ENCODE measurements at places on chromosomes 12 and 14.

DNA sequence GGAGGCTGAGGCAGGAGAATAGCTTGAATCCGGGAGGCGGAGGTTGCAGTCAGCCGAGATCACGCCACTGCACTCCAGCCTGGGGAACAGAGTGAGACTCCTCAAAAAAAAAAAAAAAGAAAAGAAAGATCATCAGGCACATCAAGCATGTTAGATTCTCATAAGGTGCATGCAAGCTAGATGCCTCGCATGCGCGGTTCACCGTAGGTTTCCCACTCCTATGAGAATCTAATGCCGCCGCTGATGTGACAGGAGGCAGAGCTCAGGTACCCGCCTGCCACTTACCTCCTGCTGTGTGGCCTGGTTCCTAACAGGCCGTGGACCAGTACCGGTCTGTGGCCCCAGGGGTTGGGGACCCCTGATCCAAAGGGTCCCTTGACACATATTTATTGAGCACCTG is 7.0 kb downstream of the ACVR1B start:
- DNase-seq, result no peak

GRCh38 chr12:102568276-102568675 is 87.9 kb upstream of the IGF1 start:
- DNase-seq, result no peak

- DNase-seq, result no peak
Observed at GRCh38 chr12:71474791-71475190, 35.2 kb downstream of the LGR5 start.

DNA sequence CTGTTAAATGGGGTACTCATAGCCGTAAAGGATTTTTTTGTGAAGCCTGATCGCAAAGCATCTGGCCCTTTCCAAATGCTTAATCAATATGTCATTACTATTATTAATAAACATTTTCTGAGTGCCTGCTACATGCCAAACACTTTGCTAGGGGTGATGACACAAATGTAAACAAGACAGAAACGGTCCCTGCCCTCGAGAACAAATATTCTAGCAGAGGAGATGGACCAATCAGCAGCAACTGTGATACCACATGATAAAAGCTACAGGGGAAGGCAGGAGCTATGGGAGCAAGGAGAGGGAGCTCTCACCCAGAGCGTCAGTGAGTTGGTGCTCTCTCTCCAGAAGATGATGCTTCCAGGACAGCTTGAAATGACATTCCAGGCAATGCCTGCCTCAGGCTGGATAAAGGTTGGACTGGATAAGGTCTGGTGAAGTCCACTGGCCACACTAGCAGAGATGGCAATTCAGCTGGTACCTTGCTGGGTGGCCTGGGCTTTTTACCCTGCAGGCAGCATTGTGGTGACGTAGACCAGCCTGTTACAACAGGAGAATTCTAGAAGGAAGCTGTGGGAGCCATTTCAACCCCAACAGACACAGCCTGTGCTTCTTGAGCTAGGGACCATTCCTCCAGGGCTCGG is 41.1 kb downstream of the ERH start:
- DNase-seq, result no peak

- DNase-seq, result no peak
Observed at GRCh38 chr14:23297611-23298277, 4.9 kb downstream of the PPP1R3E start.

- DNase-seq, result peak; percentile 45
Observed at GRCh38 chr14:106094654-106095189, 568.3 kb downstream of the TMEM121 start.

DNA sequence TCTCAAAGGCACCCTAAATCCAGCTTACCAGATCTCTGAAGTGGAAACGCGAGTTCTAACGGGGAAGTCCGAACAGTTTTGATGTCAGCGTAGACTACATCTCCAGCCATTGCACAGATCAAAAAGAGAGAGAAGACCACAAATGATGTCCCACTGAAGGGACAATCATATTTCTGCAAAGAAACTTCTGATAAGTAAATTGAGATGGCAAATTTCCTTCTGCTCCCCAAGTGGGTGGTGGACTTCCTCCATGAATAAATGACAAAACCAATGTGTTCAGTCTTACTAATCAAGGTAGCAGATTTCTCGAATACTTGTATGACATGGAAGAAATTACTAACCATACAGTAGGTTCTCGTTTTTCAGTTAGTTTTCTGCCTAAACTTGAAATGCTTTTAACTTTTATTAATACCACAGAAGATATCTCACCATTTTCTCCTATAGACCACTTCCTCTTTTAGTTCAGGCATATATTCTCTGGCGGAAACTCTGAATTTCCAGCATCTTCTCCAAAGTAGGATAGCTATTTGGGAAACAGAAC is at the start of gene CLECL1:
CLECL1 (minus strand) TSS at position 177 of the 541 bp plus-strand sequence.
- DNase-seq, result no peak

- no peak for DNase-seq
Observed at GRCh38 chr12:58765653-58766512, 154.4 kb downstream of the LRIG3 start.

DNA sequence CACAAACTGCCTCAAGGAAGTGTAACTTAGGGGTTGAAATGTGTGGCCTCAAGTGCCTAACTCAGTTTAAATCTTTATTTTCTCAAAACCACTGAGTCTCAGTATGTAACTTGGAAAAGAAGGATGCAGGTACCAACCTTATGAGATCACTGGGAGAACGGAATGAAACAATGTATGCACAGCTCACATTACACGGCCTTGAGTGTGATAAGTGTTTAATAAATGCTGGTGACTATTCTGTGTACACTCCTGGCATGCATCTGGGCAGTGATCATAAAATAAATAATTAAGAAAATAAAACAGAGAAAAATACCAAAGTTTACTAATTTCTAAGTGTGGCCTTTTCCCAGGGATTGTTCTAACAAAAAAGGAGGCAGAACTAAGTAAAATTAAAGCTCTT is 974.5 kb upstream of the FLRT2 start:
- no peak for DNase-seq

DNA sequence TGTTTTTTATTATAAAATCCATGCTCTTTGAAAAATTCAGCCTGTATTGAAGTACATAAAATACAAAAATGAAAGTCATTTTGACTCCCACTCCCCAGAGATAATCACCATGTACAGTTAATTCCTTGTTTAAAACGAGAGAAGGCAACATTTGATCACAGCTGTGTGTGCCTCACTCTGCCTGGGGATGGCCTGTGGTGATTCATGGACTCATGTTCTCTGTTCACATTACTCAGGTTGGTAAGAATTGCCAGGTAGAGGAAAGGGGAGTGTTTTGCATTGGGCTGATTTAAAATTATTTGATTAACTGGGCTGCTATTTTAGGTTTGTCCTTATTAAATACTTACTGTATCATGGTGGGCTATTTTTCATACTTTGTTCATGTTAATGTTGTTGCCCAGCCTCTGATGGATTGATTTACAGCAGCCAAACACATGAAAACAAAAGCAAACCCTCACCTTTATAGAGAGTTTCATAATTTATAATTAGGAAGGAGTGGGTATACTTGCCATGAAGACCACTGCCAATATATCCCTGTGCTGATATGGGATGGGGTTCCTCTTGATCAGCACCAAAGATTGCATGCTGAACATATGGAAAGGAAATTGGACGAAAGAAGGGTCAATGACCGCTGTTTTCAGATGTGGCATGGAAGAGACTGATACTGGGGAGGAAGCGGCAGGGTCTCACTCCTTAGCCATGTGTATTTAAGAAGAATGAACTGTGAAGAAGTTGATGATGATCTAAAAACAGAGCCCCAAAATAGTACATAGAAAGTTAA is 3.0 kb downstream of the ZBTB1 start:
- peak; percentile 35 for DNase-seq

DNA sequence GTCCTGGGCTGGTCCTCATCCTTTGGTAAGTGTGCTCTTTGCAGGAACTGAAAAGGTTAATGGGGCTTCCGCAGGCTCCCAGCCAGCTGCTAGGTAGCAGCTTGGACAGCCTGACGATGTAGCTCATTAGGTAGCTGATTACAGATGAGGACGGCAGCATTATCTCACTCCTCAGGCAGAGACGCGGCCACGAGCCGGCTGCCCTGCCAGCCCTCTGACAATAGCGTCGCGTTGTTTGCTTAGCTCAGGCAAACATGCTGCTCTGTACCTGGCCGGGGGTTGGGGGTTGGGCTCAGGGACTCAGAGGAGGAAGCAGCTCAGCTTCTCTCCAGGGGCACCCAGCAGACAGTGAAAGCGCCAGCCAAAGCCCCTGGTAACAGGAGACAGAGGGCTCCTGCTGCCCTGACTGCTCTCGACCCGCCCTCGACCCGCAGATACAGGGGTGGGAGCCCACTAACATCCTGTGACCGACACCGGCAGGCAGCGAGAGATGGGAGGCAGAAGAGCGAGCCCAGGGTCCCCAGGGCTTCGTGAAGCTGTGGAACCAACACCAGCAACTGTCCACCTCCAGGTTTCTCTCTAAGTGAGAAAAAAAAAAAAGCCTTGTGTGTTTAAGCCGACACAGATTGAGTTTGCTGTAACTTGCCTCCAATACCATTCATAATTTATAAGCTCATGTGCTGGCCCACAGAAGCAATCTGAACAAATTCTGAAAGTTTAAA is 53.4 kb upstream of the DLK1 start:
- no peak for DNase-seq

GRCh38 chr14:96722736-96723135 is 74.4 kb upstream of the VRK1 start:
- DNase-seq, result no peak

GRCh38 chr14:91509878-91510170 is 286 bp downstream of the PPP4R3A start:
- DNase-seq, result no peak

DNA sequence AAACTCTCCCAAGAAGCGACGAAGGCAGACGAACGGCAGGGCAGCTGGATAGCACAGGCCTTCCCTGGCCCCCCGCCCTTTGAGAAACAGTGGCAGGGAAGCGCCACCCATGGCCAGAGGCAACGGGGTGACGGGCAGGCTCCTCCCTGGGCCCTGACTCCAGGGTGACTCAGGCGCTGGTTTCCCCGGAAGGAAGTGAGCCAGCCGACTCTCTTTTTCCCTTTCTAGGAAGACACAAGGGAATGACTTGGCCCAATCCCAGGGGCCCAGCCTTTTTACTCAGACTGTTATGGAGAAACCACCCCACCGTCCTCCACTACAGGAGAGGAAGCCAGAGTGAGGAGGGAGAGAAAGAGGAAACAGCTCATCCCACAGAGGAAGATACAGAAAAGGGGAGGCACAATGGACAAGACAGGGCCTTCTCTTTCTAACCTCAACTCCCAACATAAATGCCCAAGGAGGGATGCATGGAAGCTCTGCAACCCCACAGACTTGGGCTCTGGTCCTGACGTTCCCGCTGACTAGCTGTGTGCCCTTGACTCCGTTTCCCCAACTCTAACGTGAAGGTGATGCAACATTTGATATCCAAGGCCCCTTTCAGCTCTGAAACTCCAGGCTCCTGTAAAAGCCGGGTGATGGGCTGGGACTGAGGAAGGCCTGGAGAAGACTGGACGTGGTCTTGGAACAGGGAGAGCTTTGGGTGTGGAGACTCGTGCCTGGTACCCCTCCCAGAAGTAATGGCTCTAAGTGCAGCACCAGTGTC is 27.9 kb downstream of the ACTN1 start:
- no peak for DNase-seq

- DNase-seq, result no peak
Observed at GRCh38 chr12:81161680-81162079, 83.8 kb downstream of the ACSS3 start.

DNA sequence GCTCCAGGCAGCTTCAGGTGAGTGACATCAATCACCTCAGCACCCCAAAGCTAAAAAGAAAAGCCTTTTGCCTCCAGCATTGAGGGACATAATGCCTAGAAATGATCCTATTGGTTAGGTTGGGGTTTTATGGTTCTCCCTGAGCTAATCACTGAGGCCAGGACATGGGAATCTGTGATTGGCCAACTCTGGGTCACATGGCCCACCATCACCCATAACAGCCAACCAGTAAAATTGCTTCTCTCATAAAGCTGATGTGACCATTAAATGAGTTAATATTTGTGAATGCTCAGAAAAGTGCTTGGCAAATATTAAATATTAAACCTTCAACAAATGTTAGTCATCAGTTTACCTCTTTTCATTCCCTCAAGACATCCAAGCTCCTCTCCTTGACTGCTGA is 60.2 kb downstream of the TBX3 start:
- no peak for DNase-seq

DNA sequence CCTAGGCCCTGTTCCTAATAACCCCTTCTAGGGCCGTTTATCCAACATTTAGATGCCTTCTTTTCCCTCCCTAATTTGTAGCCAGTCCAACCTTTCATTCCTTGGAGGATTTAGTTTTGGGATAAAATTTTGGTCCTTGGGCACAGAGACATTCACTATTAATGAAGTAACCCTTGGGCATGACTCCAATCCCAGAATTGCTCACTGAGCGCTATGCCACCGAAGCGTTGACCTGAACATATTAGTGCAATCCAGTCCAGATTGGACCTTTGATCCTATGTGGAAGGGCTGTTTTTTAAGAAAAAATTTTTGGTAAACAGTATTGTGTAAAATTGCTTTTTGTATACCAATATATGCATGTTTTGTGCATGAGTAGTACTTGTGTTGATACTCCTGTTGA is 10.0 kb downstream of the DACT1 start:
- DNase-seq, result no peak

DNA sequence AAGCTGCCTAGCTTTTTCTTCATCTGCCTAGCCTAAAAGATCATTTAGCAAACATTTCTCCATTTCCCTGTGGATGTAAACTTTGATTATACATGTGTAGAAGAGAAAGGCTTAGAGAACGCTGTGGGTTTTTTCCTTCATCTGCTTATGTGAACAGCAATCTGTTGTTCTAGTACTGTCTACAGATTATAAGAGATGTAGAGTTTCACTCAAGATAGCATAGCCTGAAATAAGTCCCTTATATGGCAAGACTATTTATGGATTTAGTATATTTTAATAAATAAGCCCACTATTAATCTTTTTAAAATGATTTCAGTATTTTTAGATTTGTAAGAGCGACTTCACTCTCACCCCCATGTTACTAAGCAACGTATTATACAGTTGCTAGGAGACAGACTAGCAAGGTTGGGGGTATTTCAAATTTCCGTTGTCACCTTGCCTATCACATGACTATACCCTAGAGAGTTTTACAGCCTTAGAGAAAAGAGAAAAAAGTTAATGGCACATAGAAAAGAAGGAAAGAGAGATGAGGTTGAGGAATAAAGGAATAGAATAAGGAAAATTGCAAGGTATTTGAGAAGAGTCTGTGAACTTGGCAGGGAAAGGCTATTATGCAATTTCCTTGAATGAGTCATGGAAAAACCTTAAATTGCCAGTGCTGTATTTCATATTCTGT is 12.2 kb upstream of the TUBA1A start:
- no peak for DNase-seq

All from stimulated activated CD4-positive, alpha-beta T cell treated with anti-CD3 and anti-CD28 coated beads, TNF-alpha, amount 100 ng/mL, for 24 hours (primary cell).